MG63 (cell line): ENCODE measurements at places on chromosomes 5 and 9. TPM values are rescaled to one million over a fixed set of nuclear protein-coding genes. Genes with fewer than 3 reads are reported as not detected.

Gene CCDC180
- total RNA-seq = 3.4 and 5.4 TPM in 2 replicates

DNA sequence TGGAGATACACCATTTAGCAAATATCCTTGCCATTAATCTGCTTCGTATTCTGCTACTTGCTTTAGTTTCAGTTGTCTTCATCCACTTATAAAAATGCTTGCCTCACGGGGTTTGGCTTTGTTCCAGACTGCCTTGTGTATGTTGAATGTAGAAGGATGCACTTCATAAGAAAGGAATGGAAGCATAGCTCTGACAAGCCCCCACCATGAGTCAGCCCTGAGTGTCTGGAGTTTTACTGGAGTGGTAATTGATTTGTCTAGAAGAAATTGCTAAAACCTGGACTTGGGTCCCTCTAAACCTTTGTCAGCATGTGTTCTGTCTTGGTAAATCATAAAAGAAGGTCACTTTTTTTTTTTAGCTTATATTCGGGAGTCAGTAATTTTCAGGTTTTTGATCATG lies 4.6 kb downstream of the TEX48 start:
- DNase-seq = peak; percentile 95

DNA sequence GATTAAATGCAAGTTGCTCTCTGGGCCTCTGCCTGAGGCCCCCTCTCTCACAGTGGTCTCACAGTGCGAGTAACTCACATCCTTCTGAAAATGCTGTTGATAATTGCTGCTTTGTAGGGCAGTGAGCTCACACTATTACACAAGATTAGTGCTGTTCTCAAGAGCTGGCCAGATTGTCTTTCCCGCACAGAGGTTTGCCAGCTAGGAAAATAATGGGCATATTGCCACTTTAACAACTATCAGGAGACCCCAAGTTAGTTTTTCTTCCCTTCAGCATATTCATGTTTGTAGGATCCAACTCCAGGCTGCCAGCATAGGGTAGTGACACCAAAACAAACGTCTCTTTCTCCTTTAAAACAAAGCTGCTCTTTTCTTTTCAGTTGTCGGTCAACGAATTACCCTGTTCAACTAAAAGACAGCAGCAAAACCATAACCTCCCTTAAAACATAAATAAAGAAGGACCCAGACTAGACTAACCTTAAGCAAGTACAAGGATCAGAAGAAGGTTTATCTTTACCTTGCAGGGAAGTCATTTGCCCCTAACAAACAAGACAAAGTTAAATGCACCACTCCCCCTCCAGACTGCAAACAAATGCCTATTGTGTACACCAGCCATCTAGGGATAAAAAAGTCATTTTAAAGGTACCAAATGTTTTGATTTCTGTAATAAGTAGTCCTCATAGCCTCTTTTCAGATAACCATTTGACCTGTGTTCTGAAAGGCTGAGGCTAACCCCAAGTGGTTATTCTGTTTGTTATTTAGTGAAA lies 91.4 kb downstream of the VCAN start:
- DNase-seq = no peak

DNA sequence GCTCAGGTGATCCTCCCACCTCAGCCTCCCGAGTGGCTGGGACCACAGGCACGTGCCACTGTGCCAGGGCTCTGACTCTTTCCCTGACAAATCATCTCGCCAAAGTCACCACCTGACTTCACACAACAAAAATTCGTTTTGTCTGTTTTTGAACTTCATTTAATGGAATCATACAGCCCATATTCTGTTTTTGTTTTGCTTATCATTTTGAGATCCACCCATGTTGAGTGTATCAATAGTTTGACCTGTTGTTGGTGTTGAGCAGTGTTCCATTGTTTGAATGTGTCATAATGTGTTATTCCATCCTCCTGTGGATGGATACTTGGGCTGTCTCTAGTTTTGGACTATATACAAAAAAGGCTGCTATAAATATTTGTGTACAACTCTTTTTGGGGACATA lies 6.9 kb upstream of the UBE2D2 start:
- no peak for DNase-seq

Gene FBP2
- not detected in 2 replicates for total RNA-seq

- DNase-seq = no peak
These were observed 69.6 kb upstream of the PJA2 start for GRCh38 chr5:109479260-109479860.

DNA sequence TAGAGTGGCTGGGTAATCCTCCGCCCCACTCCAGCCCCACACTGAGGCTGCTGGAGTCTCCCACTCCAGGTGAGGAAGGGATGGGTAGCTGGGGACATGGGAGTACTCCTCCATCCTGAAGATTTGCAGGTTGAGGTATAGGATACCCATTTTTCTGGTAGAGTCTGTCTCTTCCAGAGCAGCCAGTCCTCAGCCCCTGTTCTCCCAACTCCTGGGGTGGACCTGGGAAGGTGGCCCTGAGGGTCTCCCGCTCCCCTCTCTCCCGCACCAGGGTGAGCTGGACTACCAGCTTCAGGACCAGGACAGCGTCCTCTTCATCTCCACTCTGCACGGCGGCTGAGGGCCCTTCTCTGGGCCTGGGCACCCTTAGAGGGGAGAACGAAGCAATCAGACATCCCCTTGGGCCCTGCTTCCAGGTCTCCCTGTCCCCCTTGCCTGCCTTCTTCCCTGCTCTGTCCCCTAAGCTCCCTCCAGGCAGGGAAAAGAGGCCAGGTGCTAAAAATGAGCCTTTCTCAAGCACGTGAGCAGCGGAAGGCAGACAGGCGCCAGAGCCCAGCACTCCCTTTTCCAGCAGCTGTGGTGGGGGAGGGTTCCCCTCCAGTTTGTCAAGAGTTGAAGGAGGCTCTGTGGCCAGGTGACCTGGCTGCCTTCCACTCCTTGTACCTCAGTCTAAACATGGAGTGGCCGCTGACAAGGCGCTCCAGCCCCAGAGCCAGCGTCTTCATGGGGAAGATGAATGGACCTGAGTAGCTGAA lies 18.4 kb downstream of the URM1 start:
- no peak for DNase-seq

DNA sequence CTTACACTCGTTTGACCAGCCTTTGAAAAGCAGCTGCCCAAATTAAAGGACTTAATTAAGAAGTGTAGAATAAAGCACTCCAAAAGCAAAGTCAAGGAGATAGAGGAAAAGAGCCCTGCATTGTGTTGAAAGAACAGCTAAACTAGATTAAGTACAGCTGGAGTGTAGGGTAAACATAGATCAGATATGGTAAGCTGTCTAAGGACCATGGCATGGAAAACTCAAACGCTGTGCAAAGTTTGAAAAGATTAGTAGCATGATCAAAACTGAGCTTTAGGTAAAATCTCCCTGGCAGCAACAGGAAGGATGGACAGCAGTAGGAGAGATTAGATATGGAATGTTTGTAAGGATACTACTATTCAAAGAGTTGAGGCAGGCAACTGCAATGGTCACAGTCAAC lies 55.4 kb downstream of the BNC2 start:
- DNase-seq = no peak

Gene PDLIM4
- 71.1 and 130 TPM in 2 replicates for total RNA-seq

GRCh38 chr9:123069010-123069481 lies 35.6 kb downstream of the GPR21 start:
- DNase-seq = peak; percentile 82

Gene DMRT3
- total RNA-seq = not detected in 2 replicates
